ENCODE measurements at places on chromosomes 6 and 20. TPM values are rescaled to one million over a fixed set of nuclear protein-coding genes. Genes with fewer than 3 reads are reported as not detected.

- no peak for DNase-seq
These were observed 79.6 kb downstream of the CDH22 start for GRCh38 chr20:46228670-46229069.

- DNase-seq = no peak
These were observed 427.5 kb upstream of the SYNCRIP start for GRCh38 chr6:86070151-86070550.

DNA sequence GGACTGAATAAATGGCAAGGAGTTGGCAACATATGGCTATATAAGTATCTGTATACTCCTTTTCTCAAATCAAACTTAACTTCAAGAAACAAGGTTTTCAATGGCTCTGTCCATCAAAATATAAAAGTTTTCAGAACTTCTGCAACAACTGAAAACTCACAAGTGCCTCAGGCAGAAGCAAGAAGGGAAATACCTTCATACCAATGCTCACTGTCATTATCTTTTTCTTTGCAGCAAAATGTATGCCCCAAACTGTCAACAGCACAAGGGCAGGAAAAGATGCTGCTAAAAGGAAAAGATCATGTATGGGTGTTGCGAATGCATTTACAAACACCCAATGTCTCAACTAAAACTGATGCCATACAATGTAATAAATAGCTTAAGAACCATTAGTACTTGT lies 45.9 kb downstream of the PTPRK start:
- no peak for DNase-seq

DNA sequence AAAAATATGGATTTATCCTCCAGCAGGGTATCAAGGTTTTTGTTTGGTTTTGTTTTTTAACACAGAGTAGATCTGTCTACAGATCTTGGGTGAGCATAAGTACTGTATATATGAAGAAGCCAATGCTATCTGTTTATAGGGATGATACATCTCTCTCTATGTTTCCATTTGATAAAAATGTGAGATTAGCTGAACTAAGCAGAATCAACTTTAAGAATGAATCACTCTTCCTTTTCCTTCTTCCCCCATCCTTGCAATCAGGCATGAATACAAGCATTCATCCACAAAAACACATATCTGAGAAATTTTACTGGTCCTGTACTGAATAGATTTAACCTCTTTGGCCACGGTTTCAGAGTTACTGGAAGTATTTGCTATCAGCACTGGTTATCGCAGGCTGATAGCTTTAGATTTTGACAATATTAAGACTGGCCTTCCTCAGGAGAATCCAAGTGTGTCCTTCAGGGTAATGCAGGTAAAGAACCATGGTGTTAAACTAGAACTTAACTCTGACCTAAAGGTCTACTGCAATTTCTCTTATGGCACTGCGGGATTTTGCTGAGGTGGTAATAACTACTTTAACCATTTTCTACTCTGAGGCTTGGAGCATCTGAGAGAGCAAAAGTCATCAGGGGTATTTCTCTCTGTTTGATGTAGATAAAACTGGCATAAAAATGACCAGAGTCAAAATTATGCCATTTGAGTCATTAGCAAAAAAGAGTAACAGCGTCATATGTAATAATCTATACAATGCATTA lies 1.5 kb downstream of the SNAP25 start:
- DNase-seq = no peak

- DNase-seq = no peak
These were observed 19.0 kb upstream of the AFDN start for GRCh38 chr6:167807756-167808155.

DNA sequence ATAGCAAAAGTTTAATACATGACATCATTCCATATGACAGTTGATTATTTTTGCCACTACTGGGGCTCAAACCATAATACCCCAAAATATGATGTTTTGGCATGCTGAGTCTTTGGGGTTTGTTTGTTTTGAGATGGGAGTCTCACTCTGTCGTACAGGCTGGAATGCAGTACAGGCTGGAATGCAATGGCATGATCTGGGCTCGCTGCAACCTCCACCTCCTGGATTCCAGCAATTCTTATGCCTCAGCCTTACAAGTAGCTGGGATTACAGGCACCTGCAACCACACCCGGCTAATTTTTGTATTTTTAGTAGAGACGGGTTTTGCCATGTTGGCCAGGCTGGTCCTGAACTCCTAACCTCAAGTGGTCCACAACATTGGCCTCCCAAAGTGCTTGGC lies 1.3 kb upstream of the MRS2 start:
- DNase-seq = no peak

GRCh38 chr6:109853951-109854350 lies 124.2 kb upstream of the GPR6 start:
- no peak for DNase-seq

- peak; percentile 81 for DNase-seq
These were observed 124.3 kb upstream of the MLIP start for GRCh38 chr6:53986721-53987521.

DNA sequence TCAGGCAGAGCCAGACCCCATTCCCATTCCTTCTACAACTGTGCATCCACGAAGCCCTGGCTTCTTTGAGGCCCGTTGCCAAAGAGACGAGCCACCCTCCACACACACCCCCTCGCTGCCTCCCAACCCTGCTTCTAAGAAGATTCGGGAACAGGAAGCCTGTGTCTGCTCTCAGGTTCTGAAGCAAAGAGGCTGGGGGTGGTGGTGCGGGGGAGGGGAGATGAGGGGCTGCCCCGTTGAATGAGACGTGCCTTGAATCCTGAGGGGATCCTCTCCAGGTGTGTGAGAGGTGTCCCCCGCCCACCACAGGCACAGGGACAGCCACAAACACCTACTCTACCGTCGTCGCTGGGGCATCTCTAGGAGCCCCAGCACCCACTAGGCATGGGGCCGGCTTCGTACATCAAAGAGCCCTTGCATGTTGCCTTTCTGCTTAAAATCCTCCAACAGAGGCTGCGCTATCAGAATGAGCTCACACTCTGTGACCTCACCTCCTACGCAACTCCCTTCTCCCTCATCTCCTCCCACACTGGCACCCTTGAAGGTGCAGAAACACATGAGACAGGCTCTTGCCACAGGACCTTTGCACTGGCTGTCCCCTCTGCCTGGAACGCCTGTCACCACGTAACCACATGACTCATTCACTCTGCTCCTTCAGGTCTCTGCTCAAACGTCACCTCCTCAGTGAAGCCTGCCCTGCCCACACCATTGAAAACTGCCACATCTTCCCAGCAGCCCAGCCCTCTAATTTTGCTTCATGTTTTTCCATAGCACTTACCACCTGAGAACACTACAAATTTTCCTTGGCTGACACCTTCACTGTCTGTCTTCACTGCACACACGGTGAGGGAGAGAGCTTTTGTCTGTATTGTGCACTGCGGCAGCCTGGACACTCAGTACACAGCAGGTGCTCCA lies 58.5 kb downstream of the PREX1 start:
- no peak for DNase-seq

- no peak for DNase-seq
These were observed 1.6 kb downstream of the TMEM14A start for GRCh38 chr6:52672412-52673025.

DNA sequence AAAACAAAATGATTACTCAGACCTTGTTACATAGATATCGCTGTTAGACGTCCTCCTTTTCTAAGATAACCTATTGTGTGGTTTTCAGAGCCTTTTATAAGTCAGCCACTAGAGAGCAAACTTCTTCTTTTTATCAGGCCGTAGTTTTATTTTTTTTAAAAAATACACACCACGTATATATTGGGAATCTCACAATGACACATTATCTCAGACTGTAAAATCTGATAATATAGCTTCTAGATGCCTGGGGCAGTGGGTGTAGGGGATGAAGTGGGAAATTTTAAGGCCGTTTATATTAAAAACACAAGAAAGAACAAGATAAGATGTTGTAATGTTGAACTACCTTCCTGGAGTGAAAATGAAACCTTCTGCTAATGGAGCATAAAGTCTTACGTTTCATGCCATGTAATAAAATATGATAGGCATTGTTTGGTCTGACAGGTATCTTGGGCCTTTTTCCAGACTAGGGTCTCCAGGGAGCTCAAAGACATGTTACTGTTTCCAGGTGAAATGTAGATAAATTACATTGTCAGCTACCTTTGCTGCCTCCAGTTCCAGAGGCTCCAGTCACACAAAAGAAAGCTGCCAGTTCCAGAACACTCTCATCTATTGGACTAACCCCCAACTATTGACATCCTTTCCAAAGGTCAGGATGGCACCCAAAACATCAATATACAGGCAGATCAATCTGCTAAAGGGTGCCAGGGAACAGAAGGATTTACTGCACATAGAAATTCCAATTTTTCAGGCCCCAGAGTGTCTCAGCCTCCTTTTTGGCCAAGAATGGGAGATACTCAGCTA lies 130.2 kb upstream of the AKIRIN2 start:
- peak; percentile 23 for DNase-seq

- no peak for DNase-seq
These were observed 43.2 kb upstream of the NT5E start for GRCh38 chr6:85406641-85407075.

- no peak for DNase-seq
These were observed 211.5 kb upstream of the FOXA2 start for GRCh38 chr20:22795871-22796270.

GRCh38 chr6:168005796-168006195 lies 8.3 kb downstream of the KIF25 start:
- DNase-seq = no peak

DNA sequence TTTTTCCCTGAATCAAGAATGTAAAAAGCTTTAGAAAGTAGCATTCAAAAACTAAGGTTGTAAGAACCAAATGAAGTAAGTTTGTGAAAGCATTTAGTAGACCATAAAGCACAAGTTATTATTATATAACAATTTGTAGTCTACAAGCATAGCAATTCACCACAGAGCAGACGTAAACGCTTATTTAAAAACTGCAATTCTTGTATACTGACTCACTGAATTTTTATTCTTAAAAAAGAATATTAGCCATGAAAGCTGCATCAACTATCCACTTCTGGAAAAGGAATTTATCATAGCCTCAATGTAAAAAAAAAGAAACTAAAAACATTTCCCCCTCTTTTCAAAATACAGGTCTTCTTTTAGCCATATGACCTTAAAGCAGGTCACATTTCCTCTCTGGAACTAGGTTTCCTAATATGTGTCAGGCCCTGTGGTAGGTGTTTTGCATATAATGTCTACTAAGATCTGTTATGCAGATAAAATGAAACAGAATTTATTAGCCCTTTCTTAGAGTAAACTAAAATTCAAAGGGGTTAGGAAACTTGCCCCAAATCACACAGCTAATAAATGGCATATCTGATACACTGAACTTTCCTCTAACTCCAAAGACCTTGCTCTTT lies 2.1 kb downstream of the MAP3K7 start:
- DNase-seq = no peak

DNA sequence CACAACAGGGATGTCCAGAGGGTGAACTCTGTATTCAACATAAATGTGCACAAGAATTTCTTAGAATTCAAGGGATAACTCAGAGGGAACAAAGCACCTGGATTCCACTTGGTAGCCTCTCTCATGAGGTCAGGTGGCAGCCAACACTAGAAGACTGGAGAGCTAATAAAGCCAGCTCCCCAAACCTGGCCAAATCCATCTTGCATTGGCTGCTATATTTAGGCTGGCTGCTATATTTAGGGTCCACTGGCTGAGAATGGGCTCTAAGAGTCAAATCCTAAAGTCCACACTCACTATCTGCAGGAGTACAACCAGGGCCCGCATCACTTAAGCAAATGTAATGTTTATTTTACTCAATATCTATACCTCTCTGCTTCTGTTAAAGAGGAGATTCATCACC lies 20.0 kb downstream of the TBC1D7 start:
- DNase-seq = no peak

DNA sequence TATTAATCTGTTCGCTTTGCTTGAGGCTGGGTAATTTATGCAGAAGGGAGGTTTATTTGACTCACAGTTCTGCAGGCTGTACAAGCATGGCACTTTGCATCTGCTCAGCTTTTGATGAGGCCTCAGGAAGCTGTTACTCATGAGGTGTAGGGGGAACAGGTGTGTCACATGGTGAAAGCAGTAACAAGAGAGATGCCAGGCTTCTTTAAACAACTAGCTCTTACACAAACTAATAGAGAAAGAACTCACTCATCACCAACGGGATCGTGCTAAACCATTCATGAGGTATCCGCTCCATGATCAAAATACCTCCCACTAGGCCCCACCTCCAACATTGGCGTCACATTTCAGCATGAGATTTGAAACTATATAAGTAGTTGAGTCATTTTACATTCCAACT lies 34.4 kb upstream of the GCLC start:
- no peak for DNase-seq

GRCh38 chr6:15761045-15761502 lies 98.2 kb upstream of the DTNBP1 start:
- DNase-seq = no peak

DNA sequence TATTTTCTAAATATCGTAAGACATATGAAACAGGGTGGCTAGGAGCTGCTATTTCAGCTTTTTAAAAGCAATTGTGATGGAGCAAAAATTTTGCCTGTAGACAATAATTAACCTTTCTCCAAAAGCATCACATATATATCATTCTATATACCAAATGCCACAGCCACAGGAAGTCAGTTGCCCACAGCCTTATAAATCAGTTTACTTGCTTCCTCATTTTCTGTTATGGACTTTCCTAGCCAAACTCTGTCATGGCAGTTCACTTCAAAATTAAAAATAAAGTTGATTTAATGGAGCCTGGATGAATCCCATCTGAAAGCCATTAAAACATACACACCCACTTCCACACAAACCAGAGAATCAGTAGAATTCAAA lies 93.4 kb upstream of the NHSL1 start:
- DNase-seq = no peak

DNA sequence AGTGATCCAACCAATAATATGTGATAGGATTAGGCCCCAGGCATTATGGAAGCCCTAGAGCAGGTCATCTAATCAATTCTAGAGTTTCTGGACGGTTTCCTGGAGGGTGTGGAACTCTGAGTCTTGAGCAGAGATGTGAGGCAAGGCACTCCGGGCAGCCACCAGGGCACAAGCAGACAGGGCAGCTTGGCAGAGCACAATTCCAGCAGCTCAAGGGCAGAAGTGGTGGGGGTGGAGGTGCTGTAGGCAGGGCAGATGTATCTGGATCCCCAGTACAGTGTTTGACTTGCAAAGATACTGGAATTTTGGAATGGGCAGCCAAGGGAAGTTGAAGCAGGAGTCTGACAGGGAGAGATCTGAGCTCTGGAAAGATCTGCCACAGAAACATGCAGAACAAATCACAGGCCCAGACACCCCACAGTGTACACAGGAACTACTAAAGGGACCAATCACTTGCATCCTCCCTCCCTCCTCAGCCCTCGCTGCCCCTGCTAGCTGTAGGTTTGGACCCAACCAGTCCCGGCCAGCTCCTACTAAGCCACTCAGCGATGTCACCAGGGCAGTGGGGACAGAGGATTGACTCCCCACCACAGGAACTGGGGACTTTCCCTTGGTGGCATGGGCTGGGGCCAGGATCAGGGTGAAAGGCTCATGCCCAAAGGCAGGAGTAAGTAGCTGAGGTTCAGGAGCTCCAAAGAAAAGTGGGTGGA lies 47.0 kb downstream of the TFEB start:
- no peak for DNase-seq

Gene TSBP1
- not detected for polyA plus RNA-seq

Gene SLC35D3
- 0.71 TPM for polyA plus RNA-seq

Gene DYNLT2
- 6.7 TPM for polyA plus RNA-seq

Gene HLA-DQB1
- 0.92 TPM for polyA plus RNA-seq

Gene PIGU
- polyA plus RNA-seq = 36.9 TPM

Gene MYMX
- polyA plus RNA-seq = not detected

Gene MTO1
- polyA plus RNA-seq = 18.3 TPM

Gene TMEM200A
- polyA plus RNA-seq = 12.4 TPM

All from spinal cord (tissue), 10 donors.